Right kidney (tissue), 9 donors: ENCODE measurements at places on chromosomes 5 and 9.

DNA sequence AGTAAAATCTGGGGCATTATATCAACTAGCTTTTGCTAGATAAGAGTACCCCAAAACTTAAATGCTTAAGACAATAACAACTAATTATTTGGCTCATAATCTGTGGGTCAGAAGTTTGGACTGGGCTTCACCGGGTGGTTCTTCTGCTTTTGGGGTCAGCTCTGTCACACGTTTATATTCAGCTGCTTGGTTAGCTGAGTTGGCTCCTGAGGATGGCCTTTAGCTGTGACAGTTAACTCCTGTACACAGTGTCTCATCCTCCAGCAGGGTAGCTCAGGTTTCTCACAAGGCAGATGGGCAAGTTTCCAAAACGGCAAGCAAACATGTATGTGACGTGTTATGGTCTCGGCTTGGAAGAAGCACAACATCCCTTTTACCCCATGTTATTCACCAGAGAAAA lies 488.2 kb downstream of the TLE4 start:
- no peak for DNase-seq

DNA sequence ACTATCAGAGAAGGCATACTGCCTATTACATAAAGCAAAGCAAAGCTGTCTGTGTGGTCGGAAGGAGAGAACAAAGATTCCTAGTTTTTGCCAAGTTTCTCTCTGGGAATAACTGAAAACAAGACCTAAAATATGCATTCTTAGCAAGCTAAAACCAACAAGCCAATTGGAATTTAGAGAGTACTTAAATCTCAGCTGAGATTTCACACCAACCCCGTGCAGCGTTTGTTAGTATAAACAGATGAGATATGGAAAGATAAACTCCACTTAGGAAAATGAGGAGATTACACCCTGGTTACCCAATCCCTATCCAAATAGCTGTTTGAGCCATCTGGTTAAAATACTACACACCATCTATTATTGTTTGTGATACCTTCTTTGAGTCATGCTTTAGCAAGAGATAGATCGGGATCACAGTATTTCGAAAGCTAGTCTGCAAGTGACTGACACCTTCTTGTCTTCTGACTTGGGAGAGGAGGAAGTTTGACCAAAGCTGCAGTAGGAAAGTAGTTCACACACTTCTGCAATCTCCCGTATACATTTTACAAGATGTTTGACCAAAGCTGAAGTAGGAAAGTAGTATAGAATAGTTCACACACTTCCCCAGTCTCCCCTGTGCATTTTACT lies 18.2 kb downstream of the FAF2 start:
- no peak for DNase-seq

DNA sequence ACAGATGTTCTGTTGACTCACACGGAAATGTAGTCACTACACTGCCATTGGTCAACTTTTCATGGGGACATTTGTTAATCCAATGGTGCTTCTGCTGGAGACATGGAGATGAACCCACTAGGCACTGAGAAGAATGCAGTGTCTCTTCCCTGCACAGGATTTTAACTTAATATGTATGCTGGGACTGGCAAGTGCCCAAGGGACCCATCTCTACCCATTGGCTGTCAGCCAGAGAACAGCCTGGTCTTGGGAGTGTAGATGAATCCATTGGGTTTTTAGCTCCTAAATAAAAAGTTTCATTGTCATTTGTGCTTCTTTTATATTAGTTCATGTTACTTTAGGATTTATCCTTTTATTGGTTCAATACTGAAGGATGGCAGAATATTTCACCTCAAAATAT lies 195.8 kb upstream of the CDH6 start:
- DNase-seq = no peak

DNA sequence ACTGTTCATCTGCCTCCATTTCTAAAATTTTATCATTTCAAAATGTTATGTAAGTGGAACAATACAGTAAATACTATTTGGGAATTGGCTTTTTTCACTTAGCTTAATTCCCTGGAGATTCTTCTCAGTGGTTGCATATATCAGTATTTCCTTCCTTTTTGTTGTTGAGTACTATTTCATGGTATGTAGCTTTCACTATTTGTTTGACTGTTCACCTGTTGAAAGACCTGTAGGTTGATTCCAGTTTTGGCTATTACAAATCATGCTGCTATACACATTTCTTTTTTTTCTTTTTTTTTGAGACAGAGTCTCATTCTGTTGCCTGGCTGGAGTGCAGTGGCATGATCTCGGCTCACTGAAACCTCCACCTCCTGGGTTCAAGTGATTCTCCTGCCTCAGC lies 33.0 kb upstream of the PWWP2A start:
- no peak for DNase-seq

DNA sequence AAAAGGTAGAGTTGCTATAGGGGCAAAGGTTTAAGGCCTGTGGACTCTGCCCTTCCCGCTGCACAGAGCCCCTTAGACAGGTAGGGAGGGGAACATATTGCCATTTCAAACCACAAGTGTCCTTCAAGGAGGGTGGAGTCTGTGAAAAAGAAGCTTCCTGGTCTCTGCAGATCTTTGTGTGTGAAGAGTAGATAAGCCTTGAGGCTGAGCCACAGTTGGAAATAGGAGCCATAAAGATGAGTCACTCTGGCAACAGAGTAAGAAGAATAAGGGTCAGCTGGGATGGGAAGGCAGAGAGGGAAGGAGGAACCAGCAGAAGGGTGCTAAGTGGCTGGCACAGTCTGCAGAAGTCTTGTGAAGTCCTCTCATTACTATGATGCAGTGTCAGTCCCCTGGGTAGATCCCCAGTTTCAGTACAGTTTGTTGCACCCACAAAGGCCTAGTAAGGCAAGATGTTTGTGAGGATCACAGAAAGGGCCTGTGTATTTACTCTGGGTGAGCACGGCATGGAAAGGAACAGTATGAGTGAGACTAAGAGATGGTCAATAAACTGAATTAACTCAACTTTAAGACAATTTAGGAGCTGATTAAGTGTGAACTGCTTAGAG lies 18.1 kb downstream of the GRXCR2 start:
- DNase-seq = no peak

DNA sequence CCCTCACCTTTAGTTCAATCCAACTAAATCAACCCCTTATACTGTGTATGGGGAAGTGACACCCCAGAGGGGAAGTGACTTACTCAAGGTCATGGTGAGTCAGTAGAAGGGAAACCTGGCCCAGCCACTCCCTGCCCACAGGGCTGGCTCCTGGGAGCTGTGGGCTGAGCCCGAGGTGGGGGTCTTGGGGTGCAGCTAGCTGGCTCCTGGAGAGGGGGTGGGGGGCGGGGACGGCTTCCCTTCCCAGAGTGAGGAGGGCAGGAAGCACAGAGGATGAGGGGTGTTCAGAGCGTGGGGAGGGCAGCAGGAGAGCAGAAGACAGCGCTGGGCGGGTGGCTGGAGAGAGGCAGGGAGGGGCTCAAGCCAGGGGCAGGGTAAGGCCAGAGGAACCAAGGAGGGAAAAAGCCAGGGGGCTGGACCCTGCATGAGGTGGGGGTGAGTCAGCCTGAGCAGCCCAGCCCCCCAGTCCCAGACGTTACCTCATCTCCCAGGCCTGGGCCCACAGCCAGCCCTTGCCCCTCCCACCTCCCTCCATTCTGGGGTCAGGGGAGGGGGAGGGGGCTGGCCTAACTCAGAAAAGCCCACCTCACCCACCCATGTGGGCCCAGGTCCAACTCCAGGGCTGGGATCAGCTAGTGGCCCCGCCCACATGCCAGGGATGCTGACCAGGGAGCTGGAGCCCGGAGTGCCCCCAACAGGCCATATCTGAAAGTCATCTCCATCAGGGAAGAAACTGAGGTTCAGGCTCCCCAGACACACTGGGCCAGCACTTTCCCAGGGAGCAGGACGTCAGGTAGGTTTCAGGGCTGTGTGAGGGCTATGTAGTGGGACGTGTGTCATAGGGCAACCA lies 2.8 kb downstream of the PDLIM7 start:
- DNase-seq = no peak

DNA sequence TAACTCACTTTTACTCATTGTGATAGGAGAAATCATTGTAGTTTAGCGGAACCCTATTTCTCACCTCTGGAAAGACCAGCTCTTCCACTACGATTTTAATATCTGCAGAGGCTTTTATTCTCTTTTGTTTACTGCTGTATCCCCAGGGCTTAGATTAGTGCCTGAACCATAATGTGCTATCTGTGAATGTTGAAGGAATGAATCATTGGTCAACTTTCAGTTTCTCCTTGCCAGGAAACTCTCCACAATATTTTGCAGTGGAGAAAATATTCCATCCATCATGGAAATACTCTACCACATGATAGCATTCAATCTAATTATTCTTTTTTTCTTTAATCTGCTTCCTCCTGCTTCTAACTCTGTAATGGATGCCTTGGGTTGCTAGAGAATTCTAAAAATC lies 263.5 kb upstream of the PTPRD start:
- no peak for DNase-seq

DNA sequence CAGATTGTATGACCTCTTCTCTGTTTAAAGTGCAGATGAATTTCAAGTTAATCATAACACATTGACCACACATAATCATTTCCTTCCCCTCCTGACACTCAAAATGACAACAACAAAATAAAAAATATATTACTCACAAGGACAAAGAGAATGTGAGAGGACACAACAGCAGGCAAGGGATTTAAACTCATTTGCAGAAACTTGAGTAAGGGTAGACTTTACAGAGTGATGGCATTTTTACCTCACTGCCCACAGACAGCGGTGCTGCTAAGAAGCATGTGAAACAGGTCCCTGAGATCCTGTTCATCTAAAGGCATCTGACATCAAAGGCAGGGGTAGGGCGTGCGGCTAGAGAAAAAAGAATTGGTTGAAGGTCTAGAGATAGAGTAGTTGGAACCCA lies 99.0 kb downstream of the TRIM36 start:
- DNase-seq = no peak

DNA sequence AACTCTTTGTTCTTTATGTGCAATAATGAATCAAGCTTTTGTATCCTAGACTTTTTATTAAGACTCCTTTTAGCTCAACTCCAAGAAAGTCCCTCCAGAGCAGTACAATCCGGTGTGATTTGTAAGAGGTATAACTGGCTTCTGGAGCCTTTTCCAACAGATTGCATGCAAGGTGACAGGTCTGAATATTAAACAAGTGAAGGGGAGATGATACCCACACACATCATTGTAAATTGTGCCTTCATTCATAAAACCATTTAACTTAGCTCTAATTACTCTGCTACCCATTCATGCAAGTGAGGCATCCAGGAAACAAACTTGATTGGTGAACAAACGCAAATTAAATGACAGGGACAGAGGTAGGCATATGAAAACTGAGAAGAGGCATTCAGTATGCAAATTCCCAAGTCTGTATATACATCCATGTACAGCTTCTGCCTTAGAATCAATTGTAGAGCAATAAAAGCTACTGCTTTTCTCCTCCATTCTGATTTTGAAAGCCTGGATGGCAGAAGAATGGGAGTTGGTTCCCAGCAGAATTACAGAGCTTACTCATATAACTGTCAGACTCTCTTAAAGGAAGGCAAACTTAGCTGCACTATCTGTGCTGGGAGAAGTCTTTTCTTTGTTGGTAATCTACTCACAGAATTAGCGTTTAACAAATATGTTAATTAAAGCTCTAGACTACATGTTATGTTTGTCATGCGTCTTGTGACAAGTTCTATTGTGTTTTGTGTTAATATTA lies 261.0 kb upstream of the CDH6 start:
- DNase-seq = no peak
